ENCODE measurements at places on chromosomes 13 and 19.
A peak's percentile ranks its signal among the peaks of the same experiment; 100 is the strongest.

DNA sequence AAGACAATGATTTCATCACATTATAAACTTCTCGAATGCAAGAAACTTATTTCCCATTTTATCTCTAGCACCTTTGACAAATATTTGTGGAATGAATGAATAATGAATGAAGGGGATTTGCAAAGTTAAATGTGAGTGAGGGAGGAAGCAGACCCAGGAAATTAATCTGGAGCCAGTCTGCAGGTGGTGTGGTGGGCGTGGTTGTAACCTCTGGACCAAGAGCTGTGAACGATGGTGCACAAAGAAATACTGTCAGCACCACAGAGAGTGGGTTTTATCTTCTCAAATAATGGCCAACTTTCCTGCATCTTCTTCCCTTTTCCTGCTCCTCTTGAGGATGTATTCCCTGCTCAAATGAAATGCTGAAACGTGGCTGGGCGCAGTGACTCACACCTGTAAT lies 11.0 kb upstream of the ZNF792 start:
- DNase-seq = no peak

GRCh38 chr19:30209617-30210600 lies 162.3 kb upstream of the ZNF536 start:
- DNase-seq = no peak

- no peak for DNase-seq
Observed at GRCh38 chr13:97484301-97484700, 50.3 kb downstream of the RAP2A start.

DNA sequence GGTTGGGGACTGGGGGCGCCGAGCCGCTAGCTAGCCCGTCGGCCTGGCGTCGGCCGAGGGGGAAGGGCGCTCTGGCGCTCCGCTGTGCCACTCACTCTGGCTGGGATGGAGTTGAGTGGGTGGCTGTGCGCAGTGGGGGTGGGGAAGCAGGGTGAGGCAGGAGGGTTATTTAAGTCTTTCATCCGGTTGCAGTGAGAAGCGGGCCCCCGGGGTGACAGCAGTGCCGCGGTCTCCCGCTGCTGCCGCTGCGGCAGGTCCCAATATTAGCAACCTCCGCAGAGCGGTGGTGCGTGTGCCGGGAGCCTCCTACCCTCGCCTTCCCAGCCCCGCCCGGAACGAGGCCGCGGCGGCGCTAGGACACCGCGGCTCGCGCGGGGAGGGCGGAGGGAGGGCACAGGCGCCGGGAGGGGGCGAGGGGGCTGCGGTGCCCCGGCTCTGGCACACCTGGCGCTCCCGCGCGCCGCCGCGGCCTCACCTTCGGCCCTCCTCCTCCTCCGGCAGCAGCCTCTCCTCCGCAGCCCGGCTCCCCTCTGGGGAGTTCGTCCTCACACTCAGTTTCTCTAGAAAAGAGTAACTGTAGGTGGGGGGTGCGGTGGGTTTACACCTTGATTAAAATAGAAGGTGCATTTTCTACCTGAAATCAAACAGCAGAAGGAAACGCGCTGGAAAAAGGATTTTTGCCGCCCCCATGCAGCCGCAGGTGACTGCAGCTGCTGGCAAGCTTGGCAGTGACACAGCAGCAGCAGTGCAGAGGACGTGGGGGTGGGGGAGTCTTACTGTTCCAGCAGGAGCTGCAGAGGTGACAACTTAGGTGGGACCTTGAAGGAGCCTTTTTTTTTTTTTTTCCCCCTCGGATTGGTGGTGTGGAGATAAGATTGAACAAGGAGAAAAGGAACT lies 4.5 kb downstream of the FGF9 start:
- peak; percentile 15 for DNase-seq

DNA sequence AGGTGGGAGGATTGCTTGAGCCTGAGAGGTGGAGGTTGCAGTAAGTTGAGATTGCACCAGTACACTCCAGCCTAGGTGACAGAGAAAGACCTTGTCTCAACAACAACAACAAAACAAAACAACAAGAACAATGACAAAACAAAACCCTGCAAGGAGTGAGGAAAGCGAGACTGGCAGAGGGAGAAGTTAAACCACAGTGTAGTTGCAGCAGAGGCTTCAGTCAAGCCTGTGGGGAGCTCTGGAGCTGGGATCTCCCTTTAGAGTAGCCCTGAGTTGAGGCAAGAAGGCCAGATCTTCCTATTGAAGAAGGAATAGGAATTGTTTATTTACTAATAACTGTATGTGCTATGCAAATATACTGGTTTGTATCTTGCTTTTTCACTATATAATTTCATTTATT lies 25.3 kb upstream of the RNASEH2B start:
- peak; percentile 24 for DNase-seq
